ENCODE measurements at places on chromosomes 7 and 10.

- no peak for DNase-seq
Measured at GRCh38 chr7:126495001-126495400, 757.7 kb downstream of the GRM8 start.

DNA sequence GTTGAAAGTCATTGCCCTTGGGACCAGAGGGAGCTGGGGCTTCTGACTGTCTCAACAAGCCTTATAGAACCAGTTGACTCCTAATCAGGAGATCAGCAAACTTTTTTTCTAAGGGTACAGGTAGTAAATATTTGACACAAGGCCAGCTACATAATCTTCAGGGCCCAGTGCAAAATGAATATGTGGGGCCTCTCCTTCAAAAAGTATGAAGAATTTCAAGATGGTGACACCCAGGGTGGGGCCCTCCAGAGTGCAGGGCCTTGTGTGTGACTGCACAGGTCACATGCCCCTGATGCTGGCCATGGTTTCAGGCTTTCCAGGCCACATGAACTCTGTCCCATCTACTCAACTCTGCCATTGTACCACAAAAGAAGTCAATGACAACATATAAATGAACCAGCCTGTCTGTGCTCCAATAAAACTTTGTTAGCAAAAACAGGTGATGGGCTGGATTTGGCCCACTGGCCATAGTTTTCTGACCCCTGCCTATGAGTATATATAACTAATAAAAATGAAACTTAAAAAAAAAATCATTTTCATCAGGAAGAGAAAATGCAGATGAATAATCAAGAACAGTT, 6.1 kb downstream of the MMRN2 start:
- DNase-seq = no peak

- no peak for DNase-seq
Measured at GRCh38 chr7:127618042-127618441, at the start of gene PAX4. PAX4 (minus strand) TSS chr7:127618142; CDS start chr7:127615928, 2,214 bp downstream.

DNA sequence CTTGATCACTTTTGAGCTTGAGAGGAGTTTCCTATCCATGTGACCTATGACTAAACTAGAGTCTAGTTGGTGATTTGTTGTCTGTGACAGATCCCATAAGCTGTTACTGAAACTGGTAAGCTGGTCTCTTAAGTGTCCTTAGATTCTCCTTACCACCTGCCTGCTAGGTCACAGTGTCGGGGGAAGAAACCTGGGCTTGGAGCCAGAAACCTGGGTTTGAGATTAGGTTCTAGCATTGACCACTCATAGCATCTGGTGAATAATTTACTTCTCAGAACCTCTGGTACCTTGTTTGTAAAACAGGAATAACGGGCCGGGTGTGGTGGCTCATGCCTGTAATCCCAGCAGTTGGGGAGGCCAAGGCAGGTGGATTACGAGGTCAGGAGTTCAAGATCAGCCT, 21.8 kb upstream of the ITPRID1 start:
- no peak for DNase-seq

GRCh38 chr10:5600908-5601307, 65.5 kb downstream of the ASB13 start:
- DNase-seq = no peak

GRCh38 chr10:43077421-43078171, 727 bp downstream of the RET start:
- DNase-seq = no peak

DNA sequence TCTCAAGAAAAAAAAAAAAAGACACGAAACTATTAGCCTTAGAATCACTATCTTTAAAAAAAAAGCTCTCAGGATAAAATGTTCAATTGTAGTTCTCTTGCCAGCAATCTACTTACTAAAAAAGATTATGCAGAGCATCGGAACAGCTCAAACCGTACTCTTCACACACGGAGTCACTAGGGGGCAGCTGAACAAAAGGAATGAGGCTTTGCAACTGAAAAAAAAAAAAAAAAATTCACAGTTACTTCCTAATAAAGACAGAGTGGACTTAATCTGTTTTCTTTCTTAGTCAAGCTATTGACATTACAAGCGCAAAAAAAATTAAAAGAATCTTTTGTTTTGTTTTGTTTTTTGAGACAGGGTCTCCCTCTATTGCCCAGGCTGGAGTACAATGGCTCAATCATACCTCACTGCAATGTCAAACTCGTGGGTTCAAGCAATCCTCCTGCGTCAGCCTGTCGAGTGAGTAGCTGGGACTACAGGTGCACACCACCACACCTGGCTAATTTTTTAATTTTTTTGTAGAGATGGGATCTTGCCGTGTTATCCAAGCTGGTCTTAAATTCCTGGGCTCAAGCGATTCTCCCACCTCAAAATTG, 11.5 kb downstream of the PMS2 start:
- no peak for DNase-seq

Data from D721Med (cell line).